ENCODE measurements at places on chromosomes 5 and 9.

DNA sequence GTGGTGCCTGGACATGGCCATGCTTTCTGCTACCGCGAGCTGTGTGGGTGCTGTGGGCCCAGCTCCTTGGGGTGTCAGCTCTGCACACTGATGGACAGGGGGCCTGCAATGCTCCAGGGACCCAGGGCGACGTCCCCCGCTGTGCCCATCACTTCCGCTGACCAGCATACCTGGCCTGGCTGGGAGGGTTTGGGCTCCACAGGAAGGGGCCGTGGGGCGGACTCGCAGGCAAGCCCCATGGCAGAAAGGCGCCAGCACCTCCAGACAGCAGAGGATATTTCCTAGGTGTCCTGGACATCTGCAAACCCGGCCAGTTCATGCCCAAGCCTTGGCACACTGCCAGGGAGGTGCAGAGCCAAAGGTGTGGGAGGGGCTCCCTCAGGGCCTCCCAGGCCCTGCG, 295.8 kb upstream of the IRX4 start:
- DNase-seq = no peak

GRCh38 chr5:123279136-123279535, 144.1 kb downstream of the CEP120 start:
- DNase-seq = no peak

- no peak for DNase-seq
Observed at GRCh38 chr9:120161776-120162175, 418.2 kb downstream of the CDK5RAP2 start.

DNA sequence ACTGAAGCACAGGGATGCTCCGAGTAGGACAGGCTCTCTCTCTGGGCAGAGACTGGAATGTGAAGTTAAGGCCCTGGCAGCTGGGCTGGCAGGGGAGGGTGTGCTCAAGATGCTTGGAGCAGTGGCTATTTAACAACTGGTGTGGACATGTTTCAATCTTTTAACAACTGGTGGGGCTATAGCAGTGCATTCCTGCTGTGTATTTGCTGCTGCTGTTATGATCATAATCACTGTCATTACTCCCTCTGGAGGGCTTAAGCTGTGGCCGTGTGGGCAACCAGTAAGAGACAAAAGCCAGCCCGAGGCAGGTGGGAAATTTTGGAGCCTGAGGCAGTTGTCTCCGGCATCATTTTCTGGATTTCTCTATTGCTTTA, 33.3 kb upstream of the PTGS1 start:
- no peak for DNase-seq

- DNase-seq = no peak
Observed at GRCh38 chr5:44613936-44614335, 194.8 kb upstream of the MRPS30 start.

GRCh38 chr5:136427426-136427825, 62.1 kb upstream of the TRPC7 start:
- no peak for DNase-seq

DNA sequence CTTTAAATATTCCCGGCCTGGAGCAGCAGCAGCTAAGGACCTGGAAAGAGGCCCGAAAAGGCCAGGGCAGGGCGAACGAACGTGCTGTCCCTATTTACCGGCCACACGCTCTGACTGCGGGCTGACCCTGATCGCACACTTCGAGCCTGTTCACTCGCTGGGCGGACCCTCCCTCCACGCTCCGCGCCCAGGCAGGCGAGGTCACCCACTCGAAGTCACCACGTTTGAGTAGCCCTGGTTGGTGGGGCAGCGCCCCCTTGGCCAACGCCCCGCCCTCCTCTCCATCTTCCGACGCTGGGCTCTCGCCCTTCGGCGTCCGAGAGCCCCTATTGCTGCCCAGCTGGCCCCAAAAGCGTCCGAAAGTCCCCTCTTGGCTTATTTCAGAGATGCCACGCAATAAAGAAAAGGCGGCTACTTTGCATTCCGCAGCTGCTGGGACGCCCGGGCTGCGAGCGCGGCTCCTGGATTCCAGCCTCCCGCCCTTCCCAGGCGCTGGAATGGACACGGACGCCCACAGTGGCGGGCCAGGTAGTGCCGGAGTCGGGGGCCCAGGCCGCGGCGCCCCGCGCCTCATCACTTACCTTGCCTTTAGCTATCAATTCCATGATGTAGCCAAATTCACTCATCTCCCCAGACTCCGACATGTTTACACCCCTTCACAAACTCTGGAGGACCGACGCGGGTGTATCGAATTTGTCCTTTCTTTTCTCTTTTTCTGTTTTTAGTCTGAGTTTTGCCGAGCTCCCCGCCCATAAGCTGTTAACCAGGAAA, 9.9 kb upstream of the TRIM36 start:
- DNase-seq = no peak

- DNase-seq = no peak
Observed at GRCh38 chr9:137221506-137222111, 431 bp downstream of the RNF208 start.

DNA sequence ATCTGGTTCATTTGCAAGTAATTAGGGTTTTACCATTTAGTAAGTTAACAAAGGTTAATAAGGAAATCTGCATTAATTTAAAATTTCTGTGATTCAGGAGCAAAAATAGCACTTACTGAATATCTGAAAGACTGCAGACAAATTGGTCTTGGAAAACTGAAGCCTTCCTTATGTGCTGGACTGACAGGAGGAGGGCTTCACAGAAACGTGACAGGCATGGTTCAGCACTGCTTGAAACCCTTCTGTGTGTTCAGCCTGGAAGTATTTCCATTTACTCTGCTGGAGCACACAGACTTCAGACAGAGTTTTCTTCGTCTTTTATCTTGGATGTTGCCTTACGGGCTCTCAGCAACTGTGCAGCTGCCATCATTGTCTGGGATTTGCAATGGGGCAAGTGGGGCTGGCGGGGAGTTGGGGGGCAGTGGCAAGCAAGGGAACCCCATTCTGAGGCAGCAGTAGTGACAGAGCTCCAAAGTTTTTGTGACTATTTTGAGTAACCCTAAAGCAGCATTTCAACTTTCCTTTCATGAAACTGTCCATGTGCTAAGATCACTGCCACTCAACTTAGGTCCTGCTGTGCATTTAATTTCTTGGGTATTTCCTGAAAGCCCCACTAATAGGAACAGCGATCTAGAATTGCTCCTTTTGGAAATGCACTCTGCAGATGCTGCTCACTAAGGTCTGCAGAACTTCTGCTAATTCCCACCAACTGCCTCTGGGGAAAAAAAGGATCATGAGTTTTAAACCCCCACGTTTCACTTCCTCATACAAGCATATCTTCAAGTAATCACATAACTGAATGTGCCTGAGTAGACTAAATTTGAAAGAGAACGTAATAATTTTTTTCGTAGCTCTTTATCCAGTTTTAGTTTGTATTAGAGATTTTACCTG, 56.6 kb downstream of the KCNN2 start:
- DNase-seq = no peak

- DNase-seq = no peak
Observed at GRCh38 chr9:95848764-95849163, 26.7 kb upstream of the ERCC6L2 start.

GRCh38 chr5:169914766-169915165, 65.5 kb downstream of the INSYN2B start:
- no peak for DNase-seq

GRCh38 chr5:93296338-93296737, 284.7 kb downstream of the NR2F1-AS1 start:
- DNase-seq = no peak

DNA sequence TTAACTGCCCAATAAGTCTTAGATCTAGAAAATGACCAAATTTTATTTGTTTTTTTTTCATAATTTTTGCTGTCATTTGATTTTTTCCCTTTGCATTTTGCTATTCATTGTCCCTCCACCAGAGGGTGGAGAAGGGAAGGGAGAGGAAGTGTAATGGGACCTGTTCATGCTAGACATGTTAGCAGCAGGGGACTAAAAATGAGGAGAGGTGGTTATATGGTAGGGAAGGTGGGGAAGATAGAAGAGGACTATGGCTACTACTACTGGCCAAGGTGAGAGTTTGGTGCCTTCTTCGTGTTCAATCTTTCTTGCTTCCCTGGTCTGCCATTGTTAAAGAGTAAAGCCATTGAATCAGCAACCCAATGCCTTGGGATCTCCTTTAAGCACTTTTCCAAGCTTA, 6.4 kb downstream of the GRIA1 start:
- DNase-seq = no peak

GRCh38 chr9:18911714-18912342, 121.2 kb downstream of the SAXO1 start:
- no peak for DNase-seq

GRCh38 chr9:123679330-123679987, 250.5 kb downstream of the DENND1A start:
- DNase-seq = no peak

GRCh38 chr5:94244921-94245320, 373.5 kb downstream of the KIAA0825 start:
- no peak for DNase-seq

GRCh38 chr5:134527961-134528424, 2.5 kb downstream of the JADE2 start:
- no peak for DNase-seq

DNA sequence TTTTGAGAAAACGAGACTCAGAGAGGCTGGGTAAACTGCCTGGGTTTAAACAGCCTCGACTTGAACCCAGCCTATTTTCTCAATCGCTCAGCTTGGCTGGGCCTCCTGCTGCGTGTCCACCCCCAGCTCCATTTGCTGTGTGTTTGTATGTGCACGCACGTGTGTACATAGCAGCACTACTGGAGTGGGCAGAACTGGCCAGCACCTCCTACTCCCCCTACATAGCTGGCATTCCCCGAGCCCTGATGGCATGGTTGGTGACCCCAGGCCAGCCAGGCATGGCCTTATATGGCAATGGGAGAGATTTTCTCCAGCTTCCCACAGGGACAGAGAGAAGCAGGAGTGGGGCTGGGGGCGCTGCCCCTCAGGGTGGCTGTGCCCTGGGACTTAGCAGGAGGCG, 4.1 kb downstream of the AIF1L start:
- DNase-seq = no peak

DNA sequence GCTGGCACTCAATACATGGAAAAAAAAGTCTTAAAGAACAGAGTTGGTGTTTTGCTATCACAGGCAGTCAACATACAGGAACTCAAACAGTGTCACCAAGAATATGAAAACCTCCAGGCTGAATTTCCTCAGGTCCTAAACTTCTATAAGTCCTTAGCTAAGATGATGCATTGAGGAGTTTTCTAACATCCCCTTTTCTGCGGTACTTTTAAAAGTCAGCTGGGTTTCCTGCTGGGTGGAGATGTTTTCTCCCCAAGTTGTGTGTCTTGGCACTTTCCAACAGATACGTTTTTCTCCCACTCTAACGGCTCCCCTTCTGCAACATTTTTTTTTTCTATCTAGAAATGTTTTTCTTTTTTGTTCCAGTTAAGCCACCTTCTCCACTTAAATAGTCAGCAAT, 244.8 kb upstream of the HAPLN1 start:
- DNase-seq = no peak

DNA sequence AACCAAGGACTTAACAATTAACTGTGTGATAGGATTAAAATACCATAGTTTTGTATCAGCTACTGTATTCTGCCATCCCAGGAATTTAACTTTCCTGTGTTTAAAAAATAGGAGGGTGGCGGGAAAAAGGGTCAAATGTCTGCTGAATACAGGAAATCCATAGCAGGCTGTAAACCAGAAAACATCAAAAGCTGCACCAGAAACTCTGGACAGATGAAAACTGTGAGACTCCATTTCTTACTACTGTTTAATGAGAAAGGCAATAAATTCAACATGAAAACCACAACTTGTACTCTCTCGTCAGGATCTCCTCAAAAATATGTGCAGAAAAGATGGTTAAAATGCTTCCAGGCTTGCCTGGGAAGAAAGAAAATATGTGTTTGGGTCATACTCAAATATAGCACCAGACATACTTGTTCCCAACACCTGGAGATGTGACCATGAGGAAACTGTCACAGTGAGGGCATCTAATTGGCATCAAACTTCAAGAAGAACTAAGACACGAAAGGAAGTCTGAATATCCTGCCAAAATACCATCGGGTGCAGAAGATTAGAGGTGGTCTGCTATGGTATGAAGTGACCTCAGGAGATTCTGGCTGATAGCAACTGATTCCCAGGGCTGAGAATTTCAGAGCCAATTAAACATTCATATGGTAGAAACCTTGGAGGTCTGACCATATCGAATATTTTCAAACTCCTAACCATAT, 164.7 kb upstream of the TARS1 start:
- DNase-seq = no peak

- DNase-seq = no peak
Observed at GRCh38 chr9:78566948-78567675, 270.2 kb downstream of the PSAT1 start.

DNA sequence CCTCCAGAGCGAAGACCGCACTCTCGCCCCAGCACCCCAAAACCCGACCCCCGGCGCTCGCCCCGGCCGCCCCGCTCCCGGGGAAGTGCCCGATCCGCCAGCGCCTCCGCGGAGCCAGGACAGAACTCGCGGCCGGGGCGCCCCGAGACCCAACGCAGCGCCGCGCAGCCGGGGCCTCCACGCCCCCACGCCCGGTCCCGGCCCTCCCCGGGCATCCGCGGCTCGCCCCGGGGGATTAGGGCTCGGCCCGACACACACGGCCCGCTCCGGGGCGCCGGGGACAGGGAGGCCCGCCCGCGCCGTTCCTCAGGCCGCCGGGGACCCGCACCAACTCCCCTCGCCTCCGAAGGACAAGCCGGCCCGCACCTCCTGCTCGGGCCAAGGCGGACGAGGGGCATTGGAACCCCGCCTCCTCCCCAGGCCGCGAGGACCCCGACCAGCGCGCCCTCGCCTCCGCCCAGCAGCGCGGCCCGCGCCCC, 544 bp downstream of the FNBP1 start:
- no peak for DNase-seq

Data from activated gamma-delta T cell treated with Interleukin-2 at 50 U/mL for 16 hours (primary cell).